ENCODE measurements at places on chromosomes 2 and 18.

- peak; percentile 51 for DNase-seq
Observed at GRCh38 chr2:191126386-191127085, 24.3 kb downstream of the STAT4 start.

GRCh38 chr2:120826716-120827410 lies 91.2 kb downstream of the GLI2 start:
- no peak for DNase-seq

GRCh38 chr2:209351636-209352035 lies 72.2 kb upstream of the MAP2 start:
- no peak for DNase-seq

DNA sequence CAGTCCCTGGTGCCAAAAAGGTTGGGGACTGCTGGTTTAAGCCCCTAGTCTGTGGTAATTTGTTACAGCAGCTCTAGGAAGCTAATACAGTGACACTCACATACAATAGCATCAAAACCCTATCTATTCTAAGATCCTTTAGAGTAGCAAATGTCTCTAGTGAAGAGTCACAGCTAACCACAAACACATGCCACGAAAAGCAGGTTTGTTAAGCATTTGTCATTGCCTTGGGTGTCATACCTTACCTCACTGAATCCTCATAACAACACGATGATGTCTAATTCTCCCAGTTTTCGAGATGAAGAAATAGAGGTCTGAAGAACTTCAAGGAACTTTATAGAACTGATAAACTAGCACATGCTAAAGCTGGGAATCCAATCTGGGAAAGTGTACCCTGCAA lies 29.6 kb upstream of the RNF152 start:
- no peak for DNase-seq

DNA sequence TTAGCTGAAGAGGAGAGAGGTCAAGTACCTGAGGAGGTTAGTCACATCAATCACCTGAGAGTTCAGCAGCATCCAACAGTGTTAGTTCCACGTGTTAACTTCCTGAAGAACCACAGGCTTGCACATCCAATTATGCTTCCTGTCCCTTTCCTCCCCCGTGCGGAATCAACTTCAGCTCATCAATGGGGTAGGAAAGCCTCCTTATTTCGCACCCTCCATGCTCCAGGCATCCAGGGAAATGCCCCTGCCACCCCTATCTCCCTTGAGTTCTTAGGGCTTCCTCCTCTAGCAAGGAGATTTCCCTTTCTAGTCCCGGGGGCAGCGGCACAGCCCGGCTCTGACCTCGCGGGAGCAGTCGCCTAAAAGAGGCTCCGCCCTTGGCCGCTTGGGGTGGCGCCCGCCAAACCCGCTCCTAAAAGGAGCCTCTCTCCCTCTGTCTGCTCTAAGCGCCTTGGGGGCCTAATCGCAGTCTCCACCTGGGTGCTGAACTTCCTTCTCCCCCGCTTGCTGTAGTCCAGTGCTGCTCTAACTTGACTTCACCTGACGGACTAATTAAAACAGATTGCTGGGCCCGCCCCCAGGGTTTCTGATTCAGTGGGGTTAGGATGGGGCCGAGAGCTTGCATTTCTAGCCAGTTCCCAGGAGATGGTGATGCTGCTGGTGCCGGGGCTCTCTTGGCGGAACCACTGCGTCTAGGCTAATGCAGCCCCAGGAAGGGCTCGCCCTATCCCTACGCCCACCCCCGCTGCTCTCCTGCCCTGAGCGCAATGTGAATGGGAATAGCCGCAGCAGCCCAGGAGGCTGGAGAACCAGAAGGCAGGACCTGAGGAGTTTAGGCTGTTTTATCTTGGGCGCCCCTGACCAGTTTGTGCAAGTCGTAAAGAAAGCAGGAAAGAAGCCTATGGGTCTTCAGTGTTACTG lies 3.4 kb upstream of the TET3 start:
- DNase-seq, result peak; percentile 53

DNA sequence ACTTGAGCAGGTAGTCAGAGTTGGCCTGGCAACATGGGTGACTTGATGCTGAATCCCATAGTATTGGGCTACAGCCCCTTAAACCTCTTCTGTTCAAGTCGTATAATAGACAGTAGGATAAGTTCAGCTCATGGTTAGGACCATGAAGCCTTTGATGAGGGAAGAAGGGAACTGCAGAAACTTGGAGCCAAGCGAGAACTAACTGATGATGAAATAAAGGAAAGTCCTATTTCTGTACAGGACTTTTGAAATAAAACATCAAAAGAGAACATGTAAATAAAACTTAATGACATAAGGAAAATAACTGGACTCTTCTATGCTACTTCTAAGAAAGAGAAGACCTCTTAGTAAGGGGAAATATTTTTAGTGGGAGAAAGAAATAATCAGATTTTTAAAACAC lies 51.2 kb upstream of the UGP2 start:
- DNase-seq, result no peak

DNA sequence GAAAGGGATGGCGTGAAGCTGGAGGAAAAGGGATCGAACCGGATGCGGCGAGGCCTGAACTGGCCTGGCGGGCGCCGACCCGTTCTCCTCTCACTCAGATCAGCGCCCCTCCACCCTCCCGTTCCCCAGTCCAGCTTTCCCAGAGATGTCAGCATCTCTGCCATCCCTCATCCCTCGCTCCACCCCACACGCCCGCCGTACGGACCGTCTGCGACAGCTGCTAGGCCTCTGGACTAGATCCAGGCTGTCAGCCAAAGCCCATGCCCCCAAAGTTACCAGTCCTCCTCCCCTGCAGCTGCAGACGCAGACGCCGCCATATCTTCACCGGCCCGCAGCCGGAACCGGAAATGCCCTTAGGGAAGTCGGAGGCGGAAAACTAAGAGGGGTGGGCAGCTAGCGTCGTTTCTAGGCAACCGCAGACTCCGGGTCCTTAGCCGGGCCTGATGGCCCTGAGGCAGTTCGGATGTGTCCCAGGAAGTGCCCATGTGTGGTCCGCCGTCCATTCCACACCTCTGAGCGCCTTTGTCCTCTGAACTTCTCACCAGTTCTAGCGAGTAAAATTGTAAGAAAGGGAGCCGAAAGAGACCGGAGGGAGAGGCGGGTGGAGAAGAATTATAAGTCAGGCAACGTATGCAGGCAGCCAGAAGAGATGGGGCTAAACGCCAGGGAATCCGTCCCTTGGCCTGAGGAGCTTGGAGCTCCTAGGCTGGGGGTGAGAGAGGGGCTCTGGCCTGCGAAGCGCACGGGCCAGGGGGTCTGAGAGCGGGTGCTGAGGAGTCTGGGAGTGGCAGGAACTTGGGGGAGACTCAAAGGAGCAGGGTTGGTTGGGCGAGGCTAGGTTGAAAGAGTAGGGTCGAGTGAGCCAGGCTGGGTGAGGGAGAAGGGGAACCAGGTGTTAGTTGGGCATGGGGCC lies at the start of the genes RNF25 and STK36:
Gene RNF25 (minus strand): TSS at position 349 of the 913 bp plus-strand sequence. CDS start 32 bp downstream, at position 317.
Gene STK36 (plus strand): TSS at position 433 of the 913 bp plus-strand sequence. CDS start 744 bp downstream, outside the sequence.
- DNase-seq, result peak; percentile 91

GRCh38 chr2:219697811-219698747 lies 70.6 kb downstream of the SLC4A3 start:
- DNase-seq, result no peak

GRCh38 chr2:133287709-133288108 lies 280.6 kb downstream of the NCKAP5 start:
- DNase-seq, result no peak

- no peak for DNase-seq
Observed at GRCh38 chr18:32771871-32772580, 797 bp downstream of the KLHL14 start.

DNA sequence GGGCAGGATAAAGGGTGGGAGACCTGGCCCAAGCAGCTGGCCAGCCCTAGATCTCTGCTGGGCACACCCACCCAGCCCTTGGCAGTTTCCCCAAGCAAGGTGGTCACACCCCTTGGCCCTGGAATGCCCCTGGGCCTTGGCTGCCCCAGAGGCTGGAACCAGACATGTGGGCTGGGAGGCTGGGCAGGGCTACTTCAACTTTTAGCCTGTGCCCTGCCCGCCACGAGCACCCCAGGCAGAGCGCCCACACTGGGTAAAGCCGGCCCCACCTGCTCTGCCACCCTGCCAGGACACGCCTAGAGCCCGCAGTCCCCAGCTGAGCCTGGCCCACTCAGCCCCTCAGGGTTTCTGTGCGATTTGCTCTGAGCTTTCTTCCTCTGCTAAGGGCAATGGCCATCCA lies 119.7 kb upstream of the SMAD2 start:
- no peak for DNase-seq

DNA sequence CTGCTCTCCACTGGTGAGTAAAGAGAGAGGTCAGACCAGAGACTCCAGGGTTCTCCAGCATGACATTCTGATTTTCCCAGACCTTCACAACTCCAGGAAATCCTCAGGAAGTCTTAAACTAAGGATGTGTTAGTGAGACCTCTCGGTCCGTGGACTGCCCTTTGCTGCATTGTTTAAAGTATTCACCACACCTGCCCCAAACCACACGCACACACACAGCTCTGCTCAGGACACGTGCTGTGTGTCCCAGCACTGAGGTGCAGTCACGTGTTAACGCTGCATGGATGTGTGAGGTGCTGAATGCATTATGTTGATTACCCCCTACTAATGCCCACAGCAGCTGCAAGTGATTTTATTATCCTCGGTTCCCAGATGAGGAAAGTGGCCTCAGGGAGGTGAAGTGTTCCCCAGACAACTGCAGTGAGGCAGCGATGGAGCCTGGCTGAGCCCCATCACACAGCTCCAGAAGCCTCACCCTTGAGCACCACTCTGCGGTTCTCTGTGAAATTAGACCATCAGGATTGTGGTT lies 68.4 kb downstream of the TRAPPC12 start:
- DNase-seq, result no peak

DNA sequence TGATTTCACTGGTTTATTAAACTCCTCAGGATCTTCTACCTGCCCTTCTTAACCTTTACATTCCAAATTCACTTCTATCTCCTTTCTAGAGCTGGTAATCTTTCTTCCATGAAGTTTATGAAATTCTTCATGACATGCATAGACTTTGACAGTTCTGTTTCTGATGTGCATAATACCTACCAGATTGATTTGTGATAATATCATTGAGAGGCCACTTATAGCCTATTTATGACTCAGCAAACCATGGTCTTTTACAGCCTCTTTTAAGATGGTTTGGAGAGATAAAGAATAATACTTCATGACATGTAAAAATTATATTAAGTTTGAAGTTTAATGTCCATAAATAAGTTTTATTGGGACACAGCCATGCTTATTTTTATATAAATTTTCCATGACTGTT lies 14.0 kb downstream of the SCN2A start:
- no peak for DNase-seq

DNA sequence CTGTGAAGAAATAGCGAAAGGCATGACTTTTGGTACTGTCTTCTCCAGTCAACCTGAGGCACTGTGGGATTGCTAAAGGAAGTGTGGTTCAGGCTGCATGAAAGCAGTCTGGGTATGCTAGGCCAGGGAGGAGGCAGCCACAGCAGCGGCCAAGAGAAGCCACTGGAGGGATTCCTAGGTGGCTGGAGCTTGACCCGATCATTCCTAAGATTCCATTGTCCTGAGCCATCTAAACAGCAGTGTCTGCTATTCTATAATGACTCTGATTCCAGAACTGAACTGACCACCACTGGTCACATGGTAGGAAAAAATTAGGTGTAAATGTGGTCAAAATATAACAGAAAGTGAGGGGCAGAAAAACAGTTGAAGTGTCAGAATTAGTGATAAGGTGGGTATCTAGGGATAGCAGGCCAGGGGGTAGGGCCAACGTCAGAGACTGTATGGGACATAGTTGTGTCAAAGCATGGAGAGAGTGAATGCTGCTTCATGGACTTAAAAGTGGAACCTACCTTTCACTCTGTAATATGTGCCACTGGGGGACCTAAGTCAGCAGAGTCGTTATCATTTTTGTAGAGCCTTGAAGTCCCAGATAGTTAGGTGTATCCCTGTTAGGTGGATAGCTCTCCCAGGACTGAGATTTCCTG lies 204.6 kb downstream of the CTNNA2 start:
- no peak for DNase-seq

- DNase-seq, result no peak
Observed at GRCh38 chr18:70994116-70994515, 705.3 kb downstream of the SOCS6 start.

DNA sequence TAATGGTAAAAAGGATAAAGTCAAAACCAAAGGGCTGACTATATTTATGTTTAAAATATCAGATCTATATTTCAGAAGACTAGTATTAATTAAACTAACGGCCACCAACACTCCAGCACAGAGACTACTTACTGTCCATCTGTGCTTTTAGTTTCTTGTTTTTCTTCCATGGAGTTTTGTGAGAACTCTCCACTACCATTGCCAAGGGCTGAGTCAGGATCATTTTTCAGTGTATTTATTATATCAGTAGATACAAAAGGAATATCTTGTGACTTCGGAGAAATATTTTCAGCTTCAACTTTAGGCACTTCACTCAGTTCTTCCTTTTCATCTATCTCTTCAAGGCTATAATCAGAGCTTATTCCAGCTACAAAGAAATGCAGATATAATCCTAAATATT lies 79.1 kb upstream of the GRB14 start:
- DNase-seq, result no peak

GRCh38 chr2:149716687-149717086 lies 129.1 kb upstream of the MMADHC start:
- DNase-seq, result no peak

GRCh38 chr18:45057955-45058600 lies 377.4 kb downstream of the SETBP1 start:
- no peak for DNase-seq

- no peak for DNase-seq
Observed at GRCh38 chr2:147463881-147464520, 380.8 kb upstream of the ACVR2A start.

DNA sequence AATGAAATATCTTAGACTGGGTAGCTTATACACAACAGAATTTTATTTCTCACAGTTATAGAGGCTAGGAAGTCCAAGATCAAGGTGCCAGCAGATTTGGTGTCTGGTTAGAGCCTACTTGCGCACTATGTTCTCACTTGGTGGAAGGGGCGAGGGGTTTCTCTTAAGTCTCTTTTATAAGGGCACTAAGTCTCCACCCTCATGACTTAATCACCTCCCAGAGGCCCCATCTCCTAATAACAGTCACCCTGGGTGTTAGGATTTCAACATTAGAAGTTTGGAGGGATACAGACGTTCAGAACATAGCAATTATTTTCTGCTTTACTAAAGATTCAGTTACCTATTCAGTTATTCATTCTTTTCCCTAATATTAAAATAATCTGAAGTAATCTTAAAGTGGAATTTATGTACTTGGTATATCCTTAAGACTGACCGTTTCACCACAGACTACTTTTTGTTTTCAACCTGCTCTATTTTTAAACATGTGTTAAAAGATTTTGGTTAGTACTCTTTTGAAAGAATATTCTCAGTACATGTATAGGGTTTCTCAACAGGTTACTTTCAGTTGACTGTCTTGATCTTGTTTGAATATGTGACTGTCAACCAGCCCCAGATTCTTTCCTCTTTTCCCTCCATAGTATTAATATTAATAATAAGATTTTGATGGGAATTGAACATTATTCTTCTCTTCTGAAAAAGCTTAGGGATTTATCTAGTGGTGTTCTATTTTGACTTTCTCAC lies 130.0 kb downstream of the TAF4B start:
- DNase-seq, result no peak

DNA sequence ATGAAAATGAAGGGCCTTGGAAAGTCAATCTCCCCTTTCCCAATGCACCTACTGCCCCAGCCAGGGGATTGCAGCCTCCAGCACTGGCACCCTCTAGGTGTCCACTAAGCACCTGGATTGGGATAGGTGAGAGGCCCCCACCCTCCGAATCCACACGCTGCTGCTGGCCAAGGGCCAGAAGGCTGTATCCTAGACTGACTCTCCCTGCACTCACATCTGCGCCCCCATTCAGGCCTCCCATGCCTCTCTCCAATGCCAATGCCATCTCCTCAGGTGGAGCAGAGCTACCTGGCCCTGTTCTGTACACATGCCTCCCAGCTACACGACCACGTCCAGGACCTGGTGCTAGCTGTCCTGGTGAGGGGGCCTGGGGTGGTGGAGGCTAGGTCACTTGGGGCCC lies 9.8 kb downstream of the MFSD2B start:
- no peak for DNase-seq

GRCh38 chr2:152627351-152627957 lies 89.8 kb downstream of the PRPF40A start:
- no peak for DNase-seq
